ENCODE measurements at places on chromosomes 2 and 18.

- no peak for DNase-seq
Observed at GRCh38 chr18:12843420-12844350, 40.4 kb downstream of the PTPN2 start.

DNA sequence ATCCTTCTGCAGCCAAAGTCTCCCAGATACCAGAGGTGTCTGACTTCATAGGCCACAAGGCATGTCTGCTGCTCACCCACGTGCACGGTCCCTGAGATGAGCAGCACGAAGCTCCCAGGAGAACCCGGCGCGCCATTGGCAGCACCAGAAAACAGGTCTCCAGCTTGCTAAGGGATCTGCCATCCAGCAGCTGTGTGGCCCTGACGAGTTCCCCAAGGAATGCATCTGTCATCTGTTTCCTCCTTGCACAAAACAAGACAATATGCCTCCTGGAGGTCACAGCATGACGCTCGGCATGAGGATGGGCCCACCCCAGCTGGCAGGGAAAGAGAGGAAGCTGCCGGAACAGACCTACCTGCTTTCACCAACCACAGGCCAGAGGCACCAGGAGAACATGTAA lies 29.2 kb downstream of the HS6ST1 start:
- no peak for DNase-seq

- DNase-seq: no peak
Observed at GRCh38 chr2:33467413-33467812, 9.0 kb upstream of the RASGRP3 start.

DNA sequence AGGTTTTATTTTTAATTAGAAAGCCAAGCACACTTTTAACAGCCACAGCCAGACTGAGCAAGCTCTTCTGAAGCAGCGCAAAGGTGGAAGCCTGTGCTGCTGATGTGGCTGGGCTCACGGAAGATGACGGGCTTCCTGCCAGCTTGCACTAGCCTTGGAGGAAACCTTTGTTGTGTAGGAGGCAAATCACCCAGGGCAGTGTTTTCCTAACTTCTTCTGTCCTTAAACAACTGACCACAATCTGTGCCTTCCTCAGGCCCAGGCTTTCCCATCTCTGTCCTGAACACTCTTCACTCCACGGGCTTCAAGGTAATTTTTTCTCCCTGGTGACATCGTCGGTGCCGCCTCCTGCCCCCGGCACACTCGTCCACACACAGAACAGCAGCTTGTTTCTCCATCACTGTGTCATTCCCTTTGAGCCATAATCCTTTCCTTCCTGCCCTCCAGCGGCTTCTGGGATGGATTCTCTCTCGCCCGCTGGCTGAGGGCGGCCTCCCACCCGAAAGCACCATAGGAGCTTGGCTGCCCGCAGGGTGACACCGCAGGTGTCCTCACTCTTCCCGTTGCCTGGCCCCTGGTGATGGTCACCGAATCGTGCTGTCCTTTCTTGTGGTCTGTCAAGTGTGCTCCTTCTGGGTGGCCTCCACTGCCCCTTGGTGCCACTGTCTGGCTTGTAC lies 31.1 kb upstream of the INHBB start:
- DNase-seq: no peak

DNA sequence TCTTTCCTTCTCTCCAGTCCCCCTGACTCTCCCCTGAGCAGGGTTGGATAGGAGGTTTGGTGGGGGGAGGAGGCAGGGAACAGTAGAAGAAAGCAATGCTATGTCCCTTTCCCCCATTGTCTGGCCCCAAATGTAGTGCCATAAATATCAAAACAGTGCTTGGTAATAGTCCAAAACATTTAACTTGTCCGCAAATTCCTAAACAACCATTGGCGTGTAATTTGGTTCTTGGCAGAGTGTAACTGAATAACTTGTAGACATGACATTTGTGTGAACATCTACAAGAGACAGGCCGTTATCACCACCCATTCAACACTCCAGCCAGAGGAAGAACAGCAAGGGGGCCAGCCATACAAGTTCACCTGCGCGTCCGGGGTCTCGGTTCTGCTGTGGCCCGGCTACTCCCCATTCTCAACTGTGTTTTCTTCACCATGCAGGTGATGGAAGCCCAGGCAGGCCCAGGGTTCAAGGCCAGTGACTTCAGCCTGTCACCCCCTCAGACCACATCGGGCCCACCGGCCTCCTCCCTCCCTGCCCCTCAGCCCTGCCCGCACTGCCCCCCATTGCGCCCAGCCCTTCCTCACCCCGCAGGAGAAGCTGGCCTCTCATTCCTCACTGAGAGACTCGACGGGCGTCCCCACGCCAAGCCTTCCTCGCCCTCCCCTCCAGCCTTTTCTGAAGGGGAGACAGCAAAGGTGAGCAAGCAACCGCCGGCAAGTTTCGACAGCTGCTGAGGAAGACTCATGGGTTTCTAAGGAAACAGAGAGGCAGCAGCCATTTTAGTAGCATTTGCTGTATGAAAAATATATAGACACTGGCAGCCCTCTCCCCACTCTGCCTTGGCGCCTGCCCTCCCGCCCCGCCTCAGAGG lies 699 bp upstream of the RAPGEF4 start:
- peak; percentile 17 for DNase-seq

- DNase-seq: peak; percentile 52
Observed at GRCh38 chr2:21289989-21290388, 166.2 kb downstream of the TDRD15 start.

Data from urothelium cell line (cell line).